ENCODE measurements at places on chromosomes 12 and 14.

DNA sequence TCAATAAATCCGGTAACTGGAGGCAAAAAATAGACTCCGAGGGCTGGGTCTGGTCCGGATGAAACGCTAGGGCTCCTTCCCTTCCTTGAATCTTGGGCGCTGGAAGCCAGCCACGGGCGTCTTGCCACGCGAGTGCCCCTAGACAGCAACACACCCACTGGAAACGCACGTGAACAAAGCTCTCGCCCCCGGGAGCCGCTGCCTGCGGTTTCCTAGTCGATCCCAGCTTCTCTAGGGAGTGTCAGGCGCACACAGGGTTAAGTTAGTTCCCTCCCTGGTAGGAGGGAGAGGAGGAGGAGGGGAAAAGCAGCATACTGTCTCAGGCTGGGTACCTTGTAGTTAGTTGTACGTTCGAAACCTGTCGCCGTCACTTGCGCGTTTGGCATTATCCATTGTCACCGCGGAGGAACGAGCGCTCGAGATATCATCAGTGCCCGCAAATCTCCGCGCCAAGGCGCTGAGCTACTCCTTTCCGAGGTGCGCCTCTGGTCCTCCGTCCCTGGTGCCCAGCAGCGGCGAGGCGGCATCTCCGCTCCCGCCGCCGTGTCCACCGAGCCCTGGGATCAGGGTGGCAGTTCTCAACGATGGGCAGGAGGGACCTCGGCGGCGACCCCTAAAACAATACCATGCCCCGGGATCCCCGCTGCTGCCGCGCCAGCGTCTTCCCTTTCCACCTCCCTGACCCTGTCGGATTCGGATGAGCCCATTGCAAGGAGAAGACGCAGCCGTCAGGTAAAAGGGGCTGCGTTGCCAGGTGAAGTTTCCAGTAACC lies at the start of gene FLRT2:
Gene FLRT2 (plus strand): TSS at position 342 of the 772 bp plus-strand sequence. CDS start 91,371 bp downstream, outside the sequence.
- peak; percentile 46 for DNase-seq

- DNase-seq: no peak
These were observed 111.9 kb downstream of the LGR5 start for GRCh38 chr12:71551529-71551928.

DNA sequence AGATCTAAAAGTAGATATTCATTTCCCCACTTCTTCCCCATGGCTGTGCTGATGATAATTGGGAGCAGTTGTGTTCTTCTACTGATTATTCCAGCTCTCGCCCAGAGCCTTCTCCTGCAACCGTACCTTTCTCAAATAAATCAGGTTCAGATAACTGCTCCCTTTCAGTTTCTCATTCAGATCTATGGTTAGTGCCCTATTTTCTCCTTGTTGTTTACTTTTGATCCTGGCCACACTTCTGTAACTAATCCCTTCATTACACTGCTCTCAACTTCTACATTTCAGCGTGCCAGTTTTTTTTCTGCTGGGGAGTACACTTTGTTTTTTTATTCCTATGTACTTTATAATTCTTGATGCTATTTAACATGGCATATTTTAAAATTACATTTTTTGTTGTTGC lies 2.8 kb upstream of the STRAP start:
- no peak for DNase-seq

GRCh38 chr14:90695997-90696660 lies 120.1 kb downstream of the TTC7B start:
- no peak for DNase-seq

- no peak for DNase-seq
These were observed 36.0 kb upstream of the RMST start for GRCh38 chr12:97426492-97427116.

DNA sequence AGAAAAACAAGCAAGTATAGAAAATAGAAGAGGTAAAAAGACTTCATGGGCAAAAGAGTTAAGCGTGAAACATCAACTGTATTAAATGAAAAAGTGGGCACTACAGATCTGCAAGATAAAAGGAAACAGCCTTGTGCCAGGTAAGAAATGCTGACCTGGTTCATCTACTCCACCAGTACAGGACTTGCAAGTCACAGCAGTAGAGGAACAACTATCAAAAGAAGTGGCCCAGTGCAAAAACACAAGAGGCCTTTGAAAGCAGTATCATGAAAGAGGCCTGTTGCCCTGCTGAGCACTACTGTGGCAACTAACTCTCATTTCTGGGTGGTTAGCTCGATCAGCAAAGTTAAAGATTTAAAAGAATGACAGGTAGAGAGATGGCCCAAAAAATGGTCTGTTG lies 10.5 kb downstream of the DHRS7 start:
- no peak for DNase-seq

DNA sequence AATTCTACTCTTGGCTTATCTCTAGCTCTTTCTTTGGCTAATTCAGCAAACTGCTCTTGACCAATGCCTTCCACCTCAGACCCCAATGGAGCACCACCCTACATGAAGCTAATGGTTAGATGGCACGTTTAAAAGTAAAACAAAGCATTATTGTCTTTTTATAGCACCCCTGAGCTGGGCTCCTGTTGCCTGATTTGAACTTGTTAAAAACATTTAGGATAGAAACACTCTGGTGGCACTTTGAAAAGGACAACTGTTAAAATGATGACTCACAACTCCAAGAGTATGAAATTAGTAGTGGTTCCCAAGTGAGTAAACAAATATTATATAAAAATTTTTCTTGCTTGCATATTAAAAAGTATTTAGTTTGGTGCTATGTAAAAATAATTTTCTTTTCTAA lies 299.6 kb upstream of the DCN start:
- DNase-seq: no peak

GRCh38 chr14:104735830-104736642 lies 12.0 kb downstream of the ADSS1 start:
- no peak for DNase-seq

GRCh38 chr12:123115409-123116121 lies 35.3 kb downstream of the PITPNM2 start:
- DNase-seq: no peak

GRCh38 chr12:111447571-111448265 lies 42.0 kb downstream of the SH2B3 start:
- DNase-seq: no peak

DNA sequence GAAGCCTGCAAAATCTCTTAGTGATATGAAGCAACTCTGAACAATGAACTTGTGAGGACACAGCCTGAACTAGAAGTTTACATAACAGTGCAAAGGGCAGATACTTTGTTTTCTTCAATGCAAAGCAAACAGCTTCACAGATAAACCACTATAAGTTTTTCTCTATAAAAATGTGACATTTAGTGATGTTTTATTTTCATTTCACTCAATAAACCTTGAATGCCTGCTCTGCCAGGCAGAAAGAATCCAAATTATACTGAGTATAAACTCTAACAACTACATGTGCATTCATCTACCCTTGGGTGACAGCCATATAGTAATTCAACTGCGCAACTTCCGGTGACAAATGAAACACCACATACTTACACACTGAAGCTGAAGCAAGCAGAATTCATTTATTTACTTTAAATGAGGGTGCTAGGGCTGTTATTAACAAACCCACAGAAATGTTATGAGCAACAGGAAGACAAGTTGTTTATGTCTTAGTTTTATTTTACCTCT lies 10.3 kb downstream of the DCP1B start:
- DNase-seq: no peak

GRCh38 chr14:23562822-23563472 lies 4.6 kb downstream of the AP1G2 start:
- no peak for DNase-seq

- DNase-seq: no peak
These were observed 40.1 kb downstream of the VWF start for GRCh38 chr12:6084261-6084968.

GRCh38 chr14:89956661-89957009 lies 908 bp downstream of the TDP1 start:
- DNase-seq: peak; percentile 5

DNA sequence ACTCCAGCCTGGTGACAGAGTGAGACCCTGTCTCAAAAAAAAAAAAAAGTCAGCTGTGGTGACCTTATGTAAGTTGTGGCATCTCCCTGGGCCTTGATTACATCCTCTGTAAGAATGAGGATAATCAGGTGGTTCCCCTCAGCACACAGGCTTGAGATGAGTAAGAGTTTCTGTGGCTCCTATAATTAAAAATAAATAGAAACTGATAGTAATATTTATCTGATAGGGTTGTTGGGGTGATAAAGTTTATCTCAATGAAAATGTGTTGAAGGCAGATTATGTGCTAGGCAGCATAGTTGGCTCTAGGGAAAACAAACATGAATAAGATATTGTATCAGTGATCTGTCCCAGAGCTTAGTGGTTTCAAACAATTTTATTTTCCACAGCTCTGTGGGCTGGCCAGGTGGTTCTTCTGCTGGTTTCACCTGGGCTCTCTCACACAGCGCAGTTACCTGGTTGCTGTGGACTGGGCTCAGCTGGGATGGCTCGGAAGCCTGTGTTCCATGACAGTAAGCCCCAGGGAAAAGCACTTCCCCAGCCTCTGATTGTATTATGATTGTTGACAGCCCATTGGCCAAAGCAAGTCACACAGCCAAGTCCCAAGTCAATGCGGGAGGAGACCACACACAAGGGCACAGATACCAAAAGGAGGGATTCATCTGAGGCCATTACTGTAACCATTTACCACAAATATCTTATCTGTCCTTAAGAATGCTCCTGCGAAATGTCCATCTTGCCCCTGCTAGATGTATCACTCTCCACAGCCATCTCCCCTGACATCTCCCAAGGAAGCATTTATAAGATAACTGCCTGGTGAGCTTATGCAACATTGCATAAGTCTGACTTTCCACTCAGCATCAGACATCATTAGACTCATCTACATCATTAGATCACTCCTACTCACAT lies 151.7 kb downstream of the NUAK1 start:
- no peak for DNase-seq

- DNase-seq: no peak
These were observed 6.0 kb downstream of the DMAC2L start for GRCh38 chr14:50318031-50318626.

DNA sequence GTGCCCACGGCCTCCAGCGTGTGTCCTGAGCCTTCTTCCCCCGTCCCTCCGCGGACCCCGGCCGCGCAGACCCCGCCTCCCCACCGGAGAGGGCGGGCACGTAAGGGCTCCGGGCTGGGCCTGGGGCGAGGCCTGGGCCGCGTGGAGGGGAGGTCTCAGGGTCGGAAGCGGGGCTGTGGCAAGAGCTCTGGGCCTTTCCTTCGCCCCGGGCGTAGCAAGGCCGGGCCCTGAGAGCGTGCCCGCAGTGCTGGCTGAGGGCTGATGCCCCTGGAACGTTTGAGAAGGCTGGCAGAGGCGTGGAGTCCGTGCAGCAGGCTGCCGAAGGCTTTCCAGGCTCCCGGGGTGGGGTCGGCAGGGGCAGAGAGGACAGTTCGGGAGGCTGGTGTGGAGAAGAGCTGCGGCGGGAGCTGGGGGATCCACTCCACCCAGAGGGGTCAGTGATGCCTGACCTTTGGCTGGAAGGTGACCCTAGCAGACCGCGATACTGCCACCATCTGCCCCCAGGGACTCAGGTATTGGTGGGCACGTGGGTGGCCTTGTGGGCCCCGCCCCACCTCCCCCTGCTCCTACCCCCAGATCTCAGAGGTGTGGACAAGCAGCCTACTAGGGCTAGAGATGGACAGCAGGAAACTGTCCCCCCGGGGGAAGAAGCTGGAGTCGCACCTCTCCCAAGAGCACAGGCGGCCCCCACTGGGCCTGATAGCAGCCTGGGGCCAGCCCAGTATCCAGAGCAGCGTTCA lies 558 bp downstream of the TEX22 start:
- DNase-seq: no peak

GRCh38 chr14:72341686-72342085 lies 409.5 kb downstream of the RGS6 start:
- DNase-seq: no peak

- DNase-seq: no peak
These were observed 245.6 kb upstream of the NPAS3 start for GRCh38 chr14:32693114-32693513.

GRCh38 chr12:108502922-108503321 lies 12.2 kb upstream of the FICD start:
- DNase-seq: no peak
